ENCODE measurements at places on chromosomes 2 and 18.

DNA sequence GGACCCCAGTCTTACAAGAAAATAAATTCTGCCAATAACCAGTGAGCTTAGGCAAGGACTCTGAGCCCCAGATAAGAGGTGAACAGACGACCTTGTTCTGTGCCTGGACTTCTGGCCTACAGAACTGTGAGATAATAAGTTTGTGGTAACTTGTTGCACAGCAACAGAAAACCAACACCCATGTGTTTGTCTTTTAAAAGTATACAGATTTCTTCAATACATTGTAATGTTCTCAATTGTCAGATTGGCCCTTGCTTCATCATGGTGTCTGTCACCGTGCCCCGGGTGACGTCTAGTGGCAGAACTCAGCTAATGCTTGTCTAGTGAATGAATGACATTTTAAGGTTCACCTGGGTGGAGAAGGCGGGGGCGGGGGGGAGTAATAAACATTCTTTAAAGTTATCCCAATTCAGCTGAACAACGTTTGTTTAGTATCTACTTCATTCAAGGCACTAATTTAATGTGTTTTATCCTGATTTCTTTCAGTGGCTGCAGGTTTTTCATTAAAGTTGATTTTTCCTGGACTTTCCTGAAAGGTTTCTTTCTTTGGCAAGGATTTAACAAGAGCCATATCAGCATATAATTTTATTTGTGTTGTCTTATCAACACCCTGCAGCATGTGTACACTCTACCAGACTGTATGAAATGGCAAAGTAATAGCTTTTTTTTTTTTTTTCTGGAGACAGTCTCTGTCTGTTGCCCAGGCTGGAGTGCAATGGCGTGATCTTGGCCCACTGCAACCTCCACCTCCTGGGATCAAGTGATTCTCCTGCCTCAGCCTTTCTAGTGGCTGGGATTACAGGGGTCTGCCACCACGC lies 123.8 kb upstream of the DLX2 start:
- no peak for DNase-seq

DNA sequence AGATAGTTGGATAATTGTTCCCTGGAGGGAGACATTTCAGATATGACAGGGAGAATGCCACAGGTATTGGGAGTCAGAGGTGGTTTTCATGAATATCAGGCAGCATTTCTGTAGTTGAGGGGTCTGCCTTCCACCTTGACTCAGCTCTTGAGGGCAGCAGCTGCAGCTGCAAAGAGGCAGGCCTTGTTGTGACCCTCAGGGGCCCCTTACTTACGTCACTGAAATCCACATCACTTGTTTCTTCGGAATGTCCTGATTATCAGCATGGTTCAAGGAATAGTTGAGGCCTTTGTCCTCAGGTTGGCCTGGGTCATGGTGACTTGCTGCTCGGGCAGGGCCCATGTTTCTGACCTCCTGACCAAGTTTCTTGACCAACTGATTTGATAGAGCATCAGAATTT lies 46.9 kb downstream of the TMEM17 start:
- no peak for DNase-seq

DNA sequence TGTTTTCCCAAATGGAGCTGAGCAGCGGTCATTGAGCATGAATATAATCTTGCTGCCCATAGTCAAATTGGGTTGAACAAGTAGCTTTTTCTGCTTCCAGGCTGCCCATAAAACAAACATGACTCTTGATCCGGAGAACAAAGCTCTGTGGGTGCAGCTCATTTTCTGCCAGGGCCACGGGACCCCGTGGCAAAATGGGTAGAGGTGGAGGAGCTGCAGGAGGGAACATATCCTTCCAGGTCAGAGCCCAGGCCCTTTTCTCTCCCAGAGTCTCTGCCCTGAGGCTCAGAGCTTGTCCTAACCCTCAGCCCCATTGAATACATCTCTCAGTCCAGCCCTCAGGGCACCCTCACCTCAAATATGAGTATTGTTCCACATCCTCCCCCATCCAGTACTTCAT lies 151.6 kb upstream of the TWIST2 start:
- no peak for DNase-seq

- DNase-seq = no peak
These were observed 218.5 kb downstream of the LDLRAD4 start for GRCh38 chr18:13437034-13437433.

- DNase-seq = no peak
These were observed 119.0 kb upstream of the ZFP36L2 start for GRCh38 chr2:43345391-43345813.
